ENCODE measurements at places on chromosomes 1 and 21.

DNA sequence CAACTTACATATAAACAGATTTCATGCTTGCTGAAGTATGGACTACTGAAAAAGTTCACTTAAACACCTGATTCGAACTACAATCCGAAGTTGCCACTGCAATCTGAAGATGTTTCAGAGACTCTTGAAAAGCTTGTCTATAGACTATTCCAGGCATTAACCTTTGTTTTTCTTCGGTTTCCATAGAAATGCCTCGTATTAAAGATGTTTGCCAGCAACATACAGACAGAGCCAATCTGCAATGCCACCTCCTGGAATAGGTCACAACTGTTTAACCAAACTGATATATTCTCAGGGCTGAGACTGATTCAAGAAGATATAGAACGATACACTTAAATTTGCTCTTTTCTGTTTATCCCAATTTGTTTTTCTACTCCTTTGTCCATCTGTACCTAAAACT is 28.9 kb upstream of the DMRTB1 start:
- DNase-seq = no peak

GRCh38 chr1:3033040-3033789 is 11.9 kb downstream of the ACTRT2 start:
- no peak for DNase-seq

DNA sequence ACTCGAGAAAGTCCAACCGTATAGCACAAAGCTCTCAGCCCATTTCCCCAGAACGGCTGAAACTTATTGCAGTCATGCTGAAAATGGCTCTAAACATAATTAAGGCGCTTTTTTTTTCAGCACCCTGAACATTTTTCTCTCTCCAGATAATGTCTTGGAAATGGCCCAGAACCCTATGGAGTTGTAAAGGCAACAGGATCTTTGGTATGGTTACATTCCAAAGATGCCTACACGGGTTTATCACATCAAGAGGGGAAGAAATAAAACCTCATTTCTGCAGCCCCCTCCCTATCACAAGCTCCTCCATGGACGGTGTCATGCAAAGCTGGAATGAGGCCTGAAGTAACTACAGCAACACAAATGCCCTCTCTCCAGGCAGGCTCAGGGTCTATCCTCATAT is 126.4 kb upstream of the GALNT2 start:
- DNase-seq = no peak

DNA sequence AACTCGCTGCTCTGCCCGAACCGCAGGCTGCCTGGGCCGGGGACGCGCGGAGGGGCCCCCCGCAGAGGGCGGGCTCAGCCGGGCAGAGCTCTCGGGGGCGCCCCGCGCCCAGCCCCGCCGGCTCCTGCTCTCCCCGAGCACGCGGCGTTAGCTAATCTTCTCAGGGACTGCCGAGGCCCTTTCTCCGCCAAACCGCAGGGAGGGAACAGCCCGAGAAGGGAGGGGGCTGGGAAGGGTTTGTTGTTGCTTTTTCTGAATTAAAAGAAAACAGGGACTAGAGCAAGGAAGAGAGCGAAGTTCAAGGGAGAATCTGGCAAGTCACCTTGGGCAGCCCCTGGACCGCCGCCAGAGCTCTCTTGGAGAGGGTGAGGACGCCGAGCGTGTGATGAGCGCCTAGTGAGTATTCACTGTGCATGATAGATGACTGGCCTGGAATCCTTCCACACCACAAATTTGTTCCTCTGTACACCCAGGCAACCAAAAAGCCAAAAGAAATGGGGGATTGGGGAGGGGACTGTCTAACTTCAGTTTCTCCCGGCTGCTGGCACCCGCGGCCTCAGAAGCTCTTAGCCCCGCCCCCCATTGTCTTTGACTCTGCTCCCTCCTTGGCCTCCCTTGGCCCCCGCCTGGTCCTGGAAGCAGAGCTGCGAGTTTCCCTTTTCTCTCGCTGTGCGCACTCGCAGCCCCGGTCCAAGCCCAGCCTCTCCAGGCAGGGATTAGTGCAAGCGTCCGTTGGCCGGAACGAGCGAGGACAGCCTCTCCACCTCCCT is 19.7 kb upstream of the LMX1A start:
- peak; percentile 75 for DNase-seq

- DNase-seq = peak; percentile 4
These were observed 46.5 kb upstream of the COA6 start for GRCh38 chr1:234326497-234327366.

GRCh38 chr1:169494343-169494742 is 8.6 kb upstream of the SLC19A2 start:
- DNase-seq = no peak

DNA sequence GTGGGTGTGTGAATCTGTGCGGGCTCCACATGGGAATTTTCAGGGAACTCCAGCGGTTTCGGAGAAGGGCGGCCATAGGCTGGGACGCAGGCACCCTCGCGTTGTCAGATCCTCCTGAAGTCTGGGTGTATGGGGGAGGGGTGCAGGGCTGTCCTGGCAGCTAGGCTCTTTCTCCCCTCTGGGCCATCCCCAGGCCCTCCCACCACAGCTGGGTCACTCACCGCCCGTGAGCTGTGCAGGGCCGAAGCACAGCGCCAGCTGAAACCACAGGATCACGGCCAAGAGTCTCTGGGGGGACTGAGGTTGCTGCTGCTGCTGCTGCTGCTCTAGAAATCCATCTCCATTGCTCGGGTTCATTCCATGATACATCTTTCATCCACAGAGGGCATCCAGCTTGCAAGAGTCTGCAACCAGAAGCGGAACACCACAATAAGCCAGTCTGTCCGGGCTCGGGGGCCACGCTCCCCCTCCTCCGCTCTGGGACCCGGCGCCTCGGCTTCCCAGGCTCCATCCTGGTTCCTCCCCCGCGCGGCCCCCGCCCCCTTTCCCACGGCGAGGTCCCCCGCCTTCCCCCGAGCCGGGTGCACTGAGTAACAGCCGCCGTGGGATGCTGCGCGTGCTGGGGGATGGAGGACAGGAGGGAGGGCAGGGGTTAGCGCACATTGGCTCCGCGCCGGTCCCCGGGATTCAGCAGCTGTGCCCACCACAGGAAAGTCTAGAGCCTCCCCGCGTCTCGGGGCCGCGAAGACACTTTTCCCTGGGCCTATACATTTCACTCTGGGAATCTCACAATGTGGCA is 720 bp downstream of the SUSD4 start:
- no peak for DNase-seq

GRCh38 chr1:90729504-90730242 is 12.6 kb upstream of the BARHL2 start:
- DNase-seq = no peak

DNA sequence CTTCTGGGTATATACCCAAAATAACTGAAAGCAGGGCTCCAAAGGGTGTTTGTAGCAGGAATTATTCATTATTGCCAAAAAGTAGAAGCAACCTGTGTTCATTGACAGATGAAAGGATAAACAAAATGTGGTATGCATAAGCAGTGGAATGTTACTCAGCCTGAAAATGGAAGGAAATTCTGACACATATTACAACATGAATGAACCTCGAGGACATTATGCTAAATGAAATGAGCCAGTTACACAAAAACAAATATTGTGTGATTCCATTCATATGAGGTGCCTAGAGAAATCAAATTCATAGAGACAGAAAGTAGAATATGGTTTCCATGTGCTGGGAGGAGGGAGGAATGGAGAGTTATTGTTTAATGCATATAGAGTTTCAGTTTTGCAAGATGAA is 86.3 kb upstream of the ARTN start:
- no peak for DNase-seq

GRCh38 chr21:36149788-36150711 is 6.6 kb upstream of the DOP1B start:
- no peak for DNase-seq

DNA sequence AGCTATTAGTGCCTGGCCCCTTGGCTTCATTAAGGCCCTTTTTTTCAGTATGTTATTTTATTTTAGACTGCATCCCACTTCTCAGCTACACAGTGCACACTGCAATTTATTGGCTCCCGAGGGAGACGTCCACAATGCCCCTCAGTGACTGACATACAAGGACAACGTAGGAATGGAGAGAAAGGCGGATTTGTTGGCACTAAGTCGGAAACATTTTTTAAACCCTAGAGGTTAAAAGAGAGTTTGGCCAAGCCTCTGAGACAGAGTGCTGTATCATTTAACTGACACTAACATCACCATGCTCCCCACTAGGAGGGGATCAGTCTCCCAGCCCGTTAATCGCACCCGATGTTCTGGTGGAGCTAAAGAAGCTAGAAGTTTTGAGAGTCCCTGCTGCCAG is 45.7 kb upstream of the FOXD3 start:
- DNase-seq = no peak

DNA sequence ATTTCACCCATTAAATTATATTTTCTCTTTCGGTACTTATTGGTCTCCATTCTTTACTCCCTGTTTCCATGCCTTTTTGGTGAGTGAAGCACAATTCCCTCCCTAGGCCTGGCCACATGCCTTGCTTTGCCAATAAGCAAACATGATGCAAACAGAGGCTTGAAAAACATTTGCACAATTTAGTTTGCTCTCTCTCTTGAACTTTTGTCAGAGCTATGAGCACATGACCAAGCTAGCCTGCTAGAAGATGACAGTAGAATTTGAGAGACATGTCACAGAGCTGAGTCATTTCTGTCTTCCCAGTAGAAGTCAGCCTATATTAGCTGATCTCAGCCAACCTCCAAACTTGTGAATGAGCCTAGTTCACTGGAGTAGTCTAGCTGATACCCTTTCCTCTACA is 24.6 kb downstream of the ANGPTL3 start:
- DNase-seq = peak; percentile 62

- no peak for DNase-seq
These were observed 16.4 kb downstream of the SLAMF7 start for GRCh38 chr1:160755461-160755860.

- DNase-seq = no peak
These were observed 18.5 kb downstream of the ALDH4A1 start for GRCh38 chr1:18883636-18884418.

DNA sequence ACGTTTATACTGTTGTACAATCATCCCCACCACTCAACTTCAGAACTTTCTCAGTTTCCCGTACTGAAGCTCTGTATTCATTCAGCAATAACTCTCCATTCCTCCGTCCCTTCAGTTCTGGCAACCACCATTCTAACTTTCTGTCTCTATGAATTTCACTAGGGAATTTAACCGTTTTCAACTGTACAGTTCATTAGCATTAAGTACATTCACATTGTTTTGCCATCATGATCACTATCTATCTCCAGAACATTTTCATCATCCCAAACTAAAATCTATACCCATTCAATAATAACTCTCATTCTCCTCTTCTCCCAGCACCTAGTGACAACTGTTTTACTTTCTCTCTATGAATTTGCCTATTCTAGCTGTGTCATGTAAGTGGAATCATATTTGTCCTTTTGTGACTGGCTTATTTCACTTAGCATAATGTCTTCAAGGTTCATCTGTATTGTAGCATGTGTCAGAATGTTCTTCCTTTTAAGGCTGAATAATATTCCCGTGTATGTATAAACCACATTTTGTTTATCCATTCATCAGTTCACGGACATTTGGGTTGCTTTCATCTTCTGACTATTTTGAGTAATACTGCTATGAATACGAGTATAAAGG is 75.0 kb downstream of the CEP350 start:
- no peak for DNase-seq

GRCh38 chr1:230827081-230827681 is 41.1 kb downstream of the C1orf198 start:
- no peak for DNase-seq

- no peak for DNase-seq
These were observed 121.2 kb downstream of the ITSN1 start for GRCh38 chr21:33763582-33763899.

GRCh38 chr1:1921901-1922701 is 3.0 kb upstream of the TMEM52 start:
- no peak for DNase-seq

DNA sequence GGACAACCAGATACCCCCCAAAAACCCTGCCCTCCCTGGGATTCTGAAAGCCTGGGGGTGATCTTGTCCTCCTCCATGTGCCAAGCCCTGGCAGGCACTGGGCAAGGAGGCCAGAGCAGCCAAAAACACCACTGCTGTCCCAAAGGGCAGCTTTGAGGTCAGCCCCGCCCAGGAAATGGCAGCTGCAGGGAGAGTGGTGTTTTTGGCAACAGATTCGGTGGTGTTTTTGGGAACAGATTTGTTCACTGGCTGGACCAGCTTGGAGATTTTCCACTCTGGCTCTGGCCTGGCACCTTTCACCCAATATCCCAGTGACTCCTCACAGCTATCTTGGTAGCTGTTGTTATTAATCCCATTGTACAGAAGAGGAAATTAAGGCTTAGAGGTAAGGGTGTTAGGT is 34.7 kb downstream of the LRP8 start:
- DNase-seq = no peak

- no peak for DNase-seq
These were observed 92.0 kb downstream of the TIAM1 start for GRCh38 chr21:31252091-31252490.

Data from AG09319 (cell line).